ENCODE measurements at places on chromosomes 12 and 14.

- DNase-seq = no peak
These were observed 36.0 kb downstream of the RHOJ start for GRCh38 chr14:63240221-63240620.

DNA sequence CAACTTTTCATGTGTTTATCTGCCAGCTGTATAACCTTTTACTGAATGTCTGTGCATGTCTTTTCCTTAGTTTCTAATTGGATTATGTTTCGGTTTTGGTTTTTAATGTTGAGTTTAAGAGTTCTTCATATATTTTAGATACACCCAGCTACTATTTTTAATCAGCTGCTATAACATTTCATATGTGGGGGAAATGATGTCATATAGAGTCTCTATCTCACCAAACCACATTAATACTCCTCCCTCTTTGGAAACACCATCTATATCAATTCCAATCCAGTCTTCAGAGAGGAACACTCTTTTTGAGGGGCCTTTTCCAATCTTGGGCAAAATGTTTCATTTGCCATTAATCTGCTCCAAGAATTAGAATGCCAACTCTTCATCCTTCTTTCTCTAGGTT, 28.5 kb upstream of the GCH1 start:
- no peak for DNase-seq

DNA sequence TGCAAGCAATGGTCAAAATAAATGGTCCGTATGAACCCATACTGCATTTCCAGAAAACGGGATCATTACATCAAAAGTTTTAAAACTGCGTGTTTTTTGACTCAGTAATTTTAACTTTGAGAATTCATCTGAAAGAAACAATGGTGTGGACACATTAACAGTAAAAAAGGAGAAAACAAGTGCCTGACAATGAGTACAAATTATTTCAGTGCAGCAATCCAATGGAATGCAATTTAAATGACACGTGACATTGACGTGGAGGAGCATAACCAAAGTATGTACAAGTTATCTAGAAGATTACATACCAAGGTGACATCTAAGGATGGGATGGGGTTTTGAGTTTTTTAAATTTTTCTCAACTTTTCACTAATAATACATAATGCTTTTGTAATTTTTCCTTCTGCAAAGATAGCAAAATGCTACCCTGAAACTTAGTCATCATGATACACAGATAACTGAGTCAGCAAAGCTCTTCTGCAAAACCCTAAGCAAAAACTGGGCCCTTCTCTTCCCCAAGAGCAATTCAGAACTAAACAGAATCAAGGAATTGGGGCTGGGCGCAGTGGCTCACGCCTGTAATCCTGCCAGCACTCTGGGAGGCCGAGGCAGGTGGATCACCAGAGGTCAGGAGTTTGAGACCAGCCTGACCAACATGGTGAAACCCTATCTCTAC, 20.4 kb downstream of the HNRNPC start:
- no peak for DNase-seq

- no peak for DNase-seq
These were observed 62.5 kb downstream of the GRIN2B start for GRCh38 chr12:13918897-13919296.

- DNase-seq = no peak
These were observed 202.3 kb downstream of the GXYLT1 start for GRCh38 chr12:41942354-41942753.

GRCh38 chr12:114679452-114679875, 4.5 kb downstream of the TBX3 start:
- no peak for DNase-seq

DNA sequence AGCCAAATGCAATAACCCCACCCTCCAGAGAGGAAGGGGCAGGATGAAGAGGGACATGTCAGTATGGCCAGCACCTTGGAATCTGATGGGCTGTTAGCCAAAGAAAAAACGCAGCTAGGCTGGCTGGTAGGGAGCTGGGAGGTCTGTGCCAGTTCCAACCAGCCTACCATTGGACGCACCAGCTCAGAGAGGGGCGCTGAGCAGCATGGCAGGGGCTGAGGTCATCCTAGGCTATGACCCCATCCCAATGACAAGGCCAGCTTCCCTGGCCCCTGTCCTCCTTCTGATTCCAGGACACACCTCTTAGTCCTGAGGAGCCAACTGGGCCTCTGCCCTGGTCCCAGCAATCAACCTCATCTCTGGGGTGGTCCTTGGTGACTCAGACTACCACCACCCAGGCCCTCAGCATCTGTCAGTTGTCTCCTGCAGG, 12.2 kb downstream of the ACTN1 start:
- no peak for DNase-seq

GRCh38 chr14:23538785-23539184, 12.8 kb downstream of the ZFHX2 start:
- no peak for DNase-seq

DNA sequence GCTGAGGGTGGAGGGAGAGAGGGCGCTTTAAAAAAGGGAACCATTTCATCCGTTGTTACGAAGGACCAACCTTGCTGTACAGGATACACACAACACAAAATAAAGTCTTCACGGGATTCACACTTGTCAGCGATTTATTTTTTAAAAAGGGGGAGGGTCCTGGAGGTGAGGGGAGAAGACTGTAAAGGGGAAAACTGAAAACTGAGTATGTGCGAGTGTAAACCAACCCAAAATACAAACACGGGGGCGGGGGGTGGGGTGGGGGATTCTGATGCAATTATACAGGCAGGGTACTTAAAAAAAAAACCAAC, 499 bp upstream of the PRKAG1 start:
- DNase-seq = no peak

- DNase-seq = no peak
These were observed 6.5 kb upstream of the AK7 start for GRCh38 chr14:96385385-96385784.

DNA sequence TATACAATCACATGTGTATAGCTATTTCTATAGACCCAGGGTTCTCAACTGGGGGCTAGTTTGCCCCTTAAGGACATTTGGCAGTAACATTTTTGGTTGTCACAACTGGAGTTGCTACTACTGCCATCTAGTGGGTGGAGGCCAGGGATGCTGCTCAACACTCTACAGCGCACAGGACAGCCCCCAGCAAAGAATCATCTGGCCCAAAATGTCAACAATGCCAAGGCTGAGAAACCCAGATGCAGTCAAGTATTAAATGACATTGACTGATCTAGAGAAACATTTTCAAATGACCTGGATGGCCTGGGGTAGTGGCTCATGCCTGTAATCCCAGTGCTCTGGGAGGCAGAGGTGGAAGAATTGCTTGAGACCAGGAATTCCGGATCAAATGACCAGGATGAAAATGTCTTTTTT, 5.8 kb downstream of the WSB2 start:
- no peak for DNase-seq

DNA sequence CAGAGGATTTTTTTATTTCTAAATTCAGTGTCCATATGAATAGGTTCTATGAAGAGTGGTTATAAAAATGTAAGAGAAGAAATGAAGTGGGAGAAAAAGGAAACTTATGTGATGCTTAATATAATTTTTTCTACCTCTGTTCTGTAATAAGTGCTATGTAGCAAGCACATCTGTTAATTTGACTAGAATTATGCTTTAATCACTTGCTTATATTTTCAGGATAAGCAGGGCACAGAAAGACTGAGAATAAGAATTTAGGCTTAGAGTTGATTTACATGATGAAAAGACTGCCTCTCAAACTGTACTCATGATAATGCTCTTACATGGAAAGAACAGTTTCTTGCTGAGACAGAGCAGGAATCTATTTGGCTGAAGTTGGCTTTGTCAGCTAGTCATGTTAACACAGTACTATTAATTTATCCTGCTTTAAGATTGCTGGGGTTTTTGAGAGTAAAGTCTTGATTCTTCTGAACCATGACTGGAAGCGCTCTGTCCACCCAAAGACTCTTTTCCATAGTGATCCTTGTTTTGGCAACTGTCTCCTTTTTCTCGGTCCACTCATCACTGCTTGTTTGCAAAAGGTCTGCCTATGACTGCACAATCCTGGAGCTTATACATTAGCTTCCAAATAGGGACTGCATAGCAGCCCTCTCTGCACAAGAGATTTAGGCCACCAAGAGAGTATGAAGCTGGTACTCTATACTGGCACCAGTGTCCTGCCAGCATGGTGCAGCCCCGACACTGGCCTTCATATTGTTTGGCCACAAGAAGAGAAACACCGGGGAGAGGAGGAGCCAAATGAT, 98.8 kb downstream of the AKAP6 start:
- DNase-seq = no peak

DNA sequence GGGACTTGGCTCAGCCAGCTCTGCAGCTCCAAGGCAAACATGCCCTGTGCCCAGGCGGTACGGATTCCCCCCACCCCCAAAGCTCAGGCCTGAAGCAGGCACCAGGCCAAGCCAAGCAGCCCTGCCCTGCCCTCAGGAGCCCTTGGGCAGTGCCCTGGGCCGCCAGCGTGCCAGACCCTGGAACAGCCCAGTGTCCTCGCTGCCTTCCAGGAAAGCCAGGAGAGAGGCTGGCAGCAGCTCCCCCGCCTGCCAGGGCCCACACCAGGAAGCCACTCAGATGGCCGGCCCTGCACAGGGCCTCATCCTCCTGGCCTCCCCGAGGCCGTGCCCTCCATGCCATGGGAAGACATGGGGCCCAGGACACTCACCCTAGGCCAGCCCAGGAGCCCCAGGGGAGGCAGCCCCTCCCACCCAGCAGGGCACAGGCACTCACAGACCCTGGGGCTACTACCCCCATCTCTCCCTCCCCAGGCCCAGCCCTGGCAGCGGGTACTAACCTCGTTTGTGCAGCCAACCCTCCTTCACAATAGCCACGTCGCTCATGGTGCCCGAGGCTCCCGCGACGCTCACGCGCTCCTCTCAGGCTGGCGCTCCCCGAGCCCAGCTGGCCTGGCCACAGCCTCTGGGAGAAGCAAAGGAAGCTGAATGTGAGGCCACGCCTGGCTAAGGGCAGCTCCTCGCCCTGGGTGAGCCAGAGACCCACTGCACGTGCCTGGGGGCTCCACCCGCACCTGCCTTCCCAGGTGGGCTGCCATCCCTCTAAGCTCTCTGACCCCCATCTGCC, 3.3 kb downstream of the AKT1 start:
- no peak for DNase-seq

GRCh38 chr12:69996241-69996640, 171.2 kb downstream of the MYRFL start:
- no peak for DNase-seq

GRCh38 chr14:59772233-59772632, 98.3 kb downstream of the RTN1 start:
- DNase-seq = no peak

DNA sequence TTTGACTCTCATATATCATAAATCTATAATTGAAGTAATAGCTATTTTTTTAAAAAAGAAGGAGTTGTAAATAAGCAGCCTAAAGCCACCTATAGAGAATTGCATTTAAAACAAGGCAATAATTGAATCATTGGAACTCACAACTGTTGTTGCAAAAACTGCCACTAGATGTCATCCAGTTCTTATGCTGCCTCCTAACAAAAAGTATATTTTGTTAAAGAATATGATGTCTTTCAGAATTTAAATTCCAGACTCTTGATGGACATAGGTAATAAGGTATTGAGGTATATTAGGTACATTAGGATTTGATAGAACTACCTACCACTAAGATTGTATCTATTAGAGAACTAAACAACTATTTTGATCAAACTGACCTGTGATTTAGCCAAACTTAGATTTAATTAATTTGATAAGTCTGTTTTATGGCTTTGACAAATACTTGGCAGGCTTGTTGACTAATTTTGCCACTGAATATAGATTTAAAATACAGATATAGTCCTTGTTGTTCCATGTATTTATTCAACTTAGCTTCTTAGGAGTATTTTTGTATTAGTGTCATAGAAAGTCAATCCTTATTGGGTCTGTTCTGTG, 401.4 kb downstream of the RPL10L start:
- DNase-seq = no peak

DNA sequence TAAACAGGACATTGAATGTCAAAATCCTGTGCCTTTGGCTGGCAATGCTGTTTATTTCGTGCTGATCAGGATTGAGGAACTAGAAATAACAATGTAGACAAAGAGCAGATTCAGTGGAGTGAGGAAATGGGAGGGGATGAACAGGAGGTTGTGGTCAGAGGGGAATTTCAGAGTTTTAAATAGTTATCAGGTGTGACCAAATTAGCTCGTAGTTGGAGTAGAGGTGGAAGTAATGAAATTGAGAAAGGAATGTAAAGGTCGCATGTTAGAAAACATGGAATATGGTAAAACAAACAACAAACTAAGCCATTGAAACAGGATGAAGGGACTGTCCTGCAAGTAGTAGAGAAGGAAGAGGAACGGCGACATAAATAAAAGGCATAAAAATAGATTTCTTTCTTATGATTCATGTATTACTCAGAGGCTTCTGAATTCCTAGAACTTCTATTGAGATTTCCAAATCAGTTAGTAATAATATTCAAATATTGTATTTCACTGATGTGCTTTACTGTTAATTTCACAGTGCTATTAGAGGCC, 9.5 kb upstream of the SAV1 start:
- no peak for DNase-seq

GRCh38 chr12:93460003-93460402, 7.3 kb upstream of the MRPL42 start:
- no peak for DNase-seq

DNA sequence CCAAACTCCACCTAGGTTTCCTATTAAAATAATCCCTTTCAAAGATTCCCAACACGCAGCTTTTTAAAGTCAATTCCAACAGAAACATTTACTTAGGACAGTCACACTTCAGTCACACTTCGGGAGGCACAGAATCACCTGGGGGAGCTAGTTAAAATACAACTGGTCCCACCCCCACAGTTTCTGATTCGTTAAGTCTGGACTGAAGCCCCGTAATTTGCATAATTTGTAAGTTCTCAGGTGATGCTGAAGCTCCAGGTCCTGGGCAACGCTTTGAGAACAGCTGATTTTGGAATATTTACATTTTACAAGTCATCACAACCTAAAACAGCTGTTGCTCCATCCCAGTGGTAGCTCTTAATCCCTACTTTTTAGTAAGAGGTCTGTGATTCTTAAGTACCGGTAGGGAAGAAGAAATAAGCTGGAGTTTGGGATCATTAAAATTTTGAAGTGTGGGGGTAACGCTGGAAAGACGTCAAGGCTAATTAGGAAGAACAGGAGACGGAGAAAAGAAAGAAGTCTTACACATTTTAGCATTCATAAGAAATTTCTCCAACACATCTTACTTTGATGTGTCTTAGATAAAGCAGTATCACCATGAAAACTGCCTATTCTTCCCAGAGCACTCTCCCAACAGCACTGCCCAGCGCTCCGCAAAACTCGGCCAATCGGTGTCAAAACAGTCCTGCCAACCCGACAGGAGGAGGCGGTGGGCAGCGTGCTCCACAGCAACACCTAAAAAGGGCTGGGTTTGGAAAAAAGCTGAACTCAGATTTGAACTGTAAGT, 1.1 kb downstream of the IPO8 start:
- DNase-seq = no peak

GRCh38 chr12:16392846-16393535, 45.5 kb downstream of the MGST1 start:
- DNase-seq = no peak

DNA sequence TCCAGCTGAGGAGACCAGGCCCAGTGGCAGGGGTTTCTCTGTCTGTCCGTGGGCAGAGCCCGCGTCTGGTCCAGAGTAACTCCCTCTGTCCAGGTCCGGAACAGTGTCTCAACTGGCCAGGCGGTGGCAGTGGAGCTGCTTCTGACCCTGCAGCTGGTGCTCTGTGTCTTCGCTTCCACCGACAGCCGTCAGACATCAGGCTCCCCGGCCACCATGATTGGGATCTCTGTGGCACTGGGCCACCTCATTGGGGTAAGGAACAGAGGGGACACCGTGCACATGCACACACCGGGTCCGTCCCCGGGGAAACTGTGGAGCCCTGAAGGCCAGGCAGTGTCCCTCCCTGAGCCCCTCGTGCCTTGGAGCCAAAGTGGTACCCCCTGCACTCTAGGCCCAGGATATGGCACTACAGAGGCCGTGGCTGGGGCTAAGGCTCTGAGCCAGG, 1.5 kb downstream of the AQP6 start:
- no peak for DNase-seq

- no peak for DNase-seq
These were observed 182.2 kb upstream of the MDGA2 start for GRCh38 chr14:47857646-47858045.
